AG08395 (cell line): ENCODE measurements at places on chromosomes 13 and 19.
A peak's percentile ranks its signal among the peaks of the same experiment; 100 is the strongest.

DNA sequence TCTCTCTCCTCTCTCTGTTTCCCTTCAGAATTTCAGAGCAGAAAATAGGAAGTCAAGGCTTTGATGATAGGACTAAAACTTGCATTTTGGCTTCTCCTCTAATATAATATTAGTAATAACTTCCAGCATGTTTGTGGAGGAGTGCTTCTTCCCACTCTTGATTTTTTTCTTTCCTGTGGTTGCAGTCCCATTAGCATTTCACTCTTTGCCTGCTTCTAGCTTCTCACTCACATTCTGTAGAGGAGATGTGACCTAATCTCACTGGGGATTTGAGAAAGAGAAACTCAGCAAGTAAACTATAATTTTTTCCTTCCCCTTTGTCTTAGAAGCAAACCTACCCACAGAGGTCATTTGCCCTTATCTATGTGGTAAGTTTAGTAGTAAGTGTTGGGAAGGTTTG is 169.4 kb upstream of the HTR2A start:
- no peak for DNase-seq

DNA sequence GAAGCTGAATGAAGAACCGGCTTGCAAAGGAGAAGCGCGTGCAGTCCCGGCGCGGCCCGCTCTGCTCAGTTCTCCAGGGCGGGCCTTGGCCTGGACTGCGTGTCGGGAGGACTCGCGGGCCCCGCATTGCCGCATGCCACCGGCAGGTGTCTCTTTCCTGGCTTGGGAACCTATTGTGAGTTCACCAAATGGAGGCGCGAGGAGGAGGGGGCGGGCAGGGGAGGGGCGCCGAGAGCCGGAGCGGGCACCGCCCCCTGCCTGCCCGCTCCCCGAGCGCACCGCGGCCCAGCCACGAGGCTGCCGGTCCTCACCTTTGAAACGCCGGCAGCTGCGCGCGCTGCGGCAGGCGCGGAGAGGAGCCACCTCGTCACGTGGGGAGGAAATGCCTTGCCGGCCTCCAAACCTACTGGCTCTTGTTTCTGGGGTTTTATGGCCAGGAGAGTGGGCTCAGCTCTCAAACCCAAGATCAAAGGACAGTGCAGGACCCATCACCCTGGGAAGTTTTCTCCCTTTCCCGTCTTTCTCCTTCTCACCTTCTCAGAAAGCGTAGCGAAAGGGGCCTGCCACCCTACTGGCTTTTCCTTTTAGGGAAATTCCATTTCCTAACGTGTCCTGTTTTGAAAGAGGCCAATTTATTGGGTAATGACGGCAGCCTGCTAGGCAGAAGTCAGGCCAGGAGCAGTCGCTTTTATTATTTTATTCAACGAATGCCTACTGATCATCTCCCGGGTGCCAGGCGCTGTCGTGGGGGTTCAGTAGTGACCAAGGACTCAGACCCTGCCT is 13.8 kb upstream of the UBE2L5 start:
- DNase-seq, result peak; percentile 88

DNA sequence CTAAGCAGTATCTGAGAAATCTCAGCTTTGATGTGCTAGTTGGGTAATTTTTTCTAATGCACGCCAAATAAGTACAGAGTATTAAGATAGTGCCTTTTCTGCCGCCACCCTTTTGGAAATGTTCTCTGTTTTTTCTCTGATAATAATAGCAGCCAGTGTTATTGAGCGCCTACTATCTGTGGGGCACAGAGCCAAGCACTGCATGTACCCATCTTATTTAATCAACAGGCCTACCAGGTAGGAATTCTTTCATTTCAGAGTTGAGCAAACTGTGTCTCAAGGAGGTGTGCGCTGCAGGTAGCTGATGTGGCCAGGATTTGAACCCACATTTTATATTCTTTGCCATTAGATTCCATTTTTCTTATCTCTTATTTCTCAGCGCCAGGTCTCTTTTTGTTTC is 1.4 kb downstream of the EPN1 start:
- DNase-seq, result no peak

DNA sequence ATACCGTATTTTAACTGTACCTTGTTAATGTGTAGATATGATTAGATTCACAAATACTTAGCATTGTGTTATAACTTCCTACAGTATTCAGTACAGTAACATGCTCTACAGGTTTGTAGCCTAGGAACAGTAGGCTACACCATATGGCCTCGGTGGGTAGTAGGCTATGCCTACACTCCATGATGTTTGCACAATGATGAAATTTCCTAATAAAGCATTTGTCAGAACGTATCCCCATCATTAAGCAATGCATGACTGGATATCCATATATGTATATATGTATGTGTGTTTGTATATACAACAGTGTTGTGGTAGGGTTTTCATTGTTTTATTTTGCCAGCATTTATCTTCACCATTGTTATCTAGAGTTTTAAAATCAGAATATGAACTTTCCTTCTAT is 119.4 kb downstream of the SLC7A1 start:
- no peak for DNase-seq

DNA sequence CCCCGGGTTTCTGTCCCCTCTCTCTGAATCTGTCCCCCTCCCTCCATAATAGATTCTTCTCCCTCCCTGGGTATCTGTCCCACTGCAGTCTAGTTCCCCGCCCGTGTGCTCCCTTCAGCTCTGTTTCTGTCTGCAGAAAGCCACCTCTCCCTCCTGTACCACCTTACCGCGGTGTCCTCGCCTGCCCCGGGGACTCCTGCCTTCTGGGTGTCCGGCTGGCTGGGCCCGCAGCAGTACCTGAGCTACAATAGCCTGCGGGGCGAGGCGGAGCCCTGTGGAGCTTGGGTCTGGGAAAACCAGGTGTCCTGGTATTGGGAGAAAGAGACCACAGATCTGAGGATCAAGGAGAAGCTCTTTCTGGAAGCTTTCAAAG is 1.3 kb downstream of the FCGRT start:
- no peak for DNase-seq

DNA sequence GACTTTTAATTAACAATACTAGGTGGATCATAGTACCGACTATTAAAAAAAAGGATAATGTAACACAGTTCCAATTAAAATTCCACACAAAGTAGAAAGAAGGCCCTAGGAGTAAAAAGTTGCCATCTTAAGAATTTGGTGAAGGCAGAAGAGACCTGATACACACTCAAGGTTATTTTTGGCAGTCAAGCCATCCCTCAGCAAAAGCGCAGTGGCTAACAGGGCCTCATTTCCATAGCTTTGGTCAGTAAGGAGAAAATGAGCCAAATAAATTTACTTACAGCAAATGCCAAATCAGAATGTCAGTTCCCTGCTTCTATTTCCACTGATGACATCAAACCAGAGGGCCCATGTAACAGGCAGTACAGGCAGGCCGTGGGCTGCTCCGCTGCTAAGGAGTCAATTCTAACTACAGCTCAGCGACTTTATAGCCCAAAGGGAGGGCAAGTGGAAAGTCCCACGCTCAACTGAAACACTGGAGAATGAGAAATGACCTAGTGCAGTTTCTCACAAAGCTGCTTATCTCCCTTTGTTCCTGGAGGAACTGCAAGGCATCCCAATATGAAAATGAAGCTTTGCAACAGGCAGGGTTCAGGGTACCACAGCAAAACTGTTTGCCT is 6.3 kb downstream of the ARGLU1 start:
- no peak for DNase-seq

- DNase-seq, result no peak
Measured at GRCh38 chr13:98013241-98013640, 59.8 kb downstream of the IPO5 start.

GRCh38 chr13:98429977-98430736 is 146.8 kb downstream of the STK24 start:
- DNase-seq, result no peak

- DNase-seq, result no peak
Measured at GRCh38 chr13:92407858-92408257, 818.7 kb upstream of the GPC6 start.

GRCh38 chr13:26222520-26223046 is 469 bp upstream of the RNF6 start:
- DNase-seq, result no peak

- peak; percentile 73 for DNase-seq
Measured at GRCh38 chr19:19459707-19460251, 54.3 kb downstream of the GATAD2A start.

DNA sequence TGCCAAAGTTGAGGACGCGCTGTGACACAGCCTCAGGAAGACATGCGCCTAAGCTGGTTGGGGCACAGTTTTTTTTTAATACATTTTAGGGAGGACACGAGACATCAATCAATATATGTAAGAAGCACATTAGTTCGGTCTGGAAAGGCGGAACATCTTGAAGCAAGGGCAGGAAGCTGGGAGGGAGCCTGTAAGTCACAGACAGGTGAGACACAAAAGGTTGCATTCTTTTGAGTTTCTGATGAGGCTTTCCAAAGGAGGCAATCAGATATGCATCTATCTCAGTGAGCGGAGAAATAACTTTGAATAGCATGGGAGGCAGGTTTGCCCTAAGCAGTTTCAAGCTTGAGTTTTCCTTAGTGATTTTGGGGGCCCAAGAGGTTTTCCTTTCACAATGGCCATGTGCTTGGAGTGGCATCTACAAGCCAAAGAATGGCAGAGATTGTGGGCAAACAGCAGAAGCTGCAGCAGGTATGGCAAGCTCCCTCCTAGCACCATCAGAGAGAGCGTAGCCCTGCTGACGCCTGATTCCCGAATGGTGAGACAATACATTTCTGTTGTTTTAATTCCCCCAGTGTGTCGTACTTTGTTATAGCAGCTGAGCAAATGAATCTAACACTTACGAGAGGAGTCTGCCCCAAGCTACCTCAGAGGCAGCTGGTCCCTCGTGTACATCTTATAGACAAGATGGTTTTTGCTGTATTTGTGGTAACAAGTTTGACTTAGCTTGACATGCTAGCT is 99.5 kb upstream of the TMTC4 start:
- DNase-seq, result no peak

GRCh38 chr19:40394816-40395210 is 4.8 kb upstream of the HIPK4 start:
- no peak for DNase-seq

DNA sequence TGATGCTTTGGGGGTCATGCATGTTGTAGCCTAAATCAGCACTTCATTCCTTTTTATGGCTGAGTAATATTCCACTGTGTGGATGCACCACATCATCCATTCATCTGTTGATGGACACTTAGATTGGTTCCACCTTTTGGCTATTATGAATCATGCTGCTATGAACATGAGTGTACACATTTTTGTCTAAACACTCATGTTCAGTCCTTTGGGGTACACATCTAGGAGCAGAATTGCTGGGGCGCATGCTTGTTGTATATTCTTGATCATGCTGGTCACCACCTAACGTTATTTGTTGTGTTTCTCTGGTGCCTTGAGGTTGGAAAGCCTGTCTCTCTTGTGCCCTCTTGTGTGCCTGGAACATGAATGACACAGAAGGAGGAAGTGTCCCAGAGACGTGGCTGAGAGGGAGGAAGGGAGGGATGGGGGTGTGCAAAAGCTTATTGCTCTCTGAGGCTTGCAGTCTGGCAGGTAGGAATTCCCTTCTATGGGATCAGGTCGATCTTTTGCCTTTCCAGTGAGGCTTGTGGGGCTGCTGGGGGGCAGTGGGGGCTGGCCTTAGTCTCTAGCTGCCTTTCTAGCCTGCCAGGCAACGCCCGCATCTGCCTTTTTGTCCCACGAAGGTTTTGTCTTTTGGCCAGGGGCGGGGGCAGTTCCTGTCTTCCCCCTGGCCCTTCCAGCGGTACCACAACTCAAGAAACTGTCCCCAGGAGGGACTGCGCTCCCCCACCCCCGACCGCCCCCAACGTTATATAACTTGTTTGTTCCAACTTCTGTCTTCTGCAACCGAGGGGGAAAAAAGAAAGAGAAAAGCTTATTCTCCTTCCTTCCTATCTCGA is 7.6 kb downstream of the KLHL26 start:
- no peak for DNase-seq

- DNase-seq, result peak; percentile 86
Measured at GRCh38 chr19:51735759-51736449, 12.1 kb upstream of the HAS1 start.

DNA sequence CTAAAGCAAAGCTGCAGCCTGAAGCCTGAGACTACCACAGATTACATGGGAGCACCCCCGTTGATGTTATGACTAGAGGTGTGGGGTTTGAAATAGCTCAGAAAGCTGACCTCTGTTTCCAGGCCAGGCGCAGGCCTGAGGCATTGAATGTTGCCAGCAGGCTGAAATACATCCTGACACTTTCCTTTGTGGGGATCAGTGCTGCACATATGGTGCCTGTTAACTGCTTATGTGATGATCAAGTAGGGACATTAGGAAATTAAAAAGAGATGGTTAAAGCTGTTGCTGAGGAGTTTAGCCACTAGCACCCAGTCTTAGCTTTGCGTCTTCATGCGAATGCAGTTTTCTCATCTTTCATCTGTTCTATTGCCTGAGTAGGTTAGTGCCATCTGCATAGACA is 83.2 kb downstream of the CCNA1 start:
- DNase-seq, result no peak

DNA sequence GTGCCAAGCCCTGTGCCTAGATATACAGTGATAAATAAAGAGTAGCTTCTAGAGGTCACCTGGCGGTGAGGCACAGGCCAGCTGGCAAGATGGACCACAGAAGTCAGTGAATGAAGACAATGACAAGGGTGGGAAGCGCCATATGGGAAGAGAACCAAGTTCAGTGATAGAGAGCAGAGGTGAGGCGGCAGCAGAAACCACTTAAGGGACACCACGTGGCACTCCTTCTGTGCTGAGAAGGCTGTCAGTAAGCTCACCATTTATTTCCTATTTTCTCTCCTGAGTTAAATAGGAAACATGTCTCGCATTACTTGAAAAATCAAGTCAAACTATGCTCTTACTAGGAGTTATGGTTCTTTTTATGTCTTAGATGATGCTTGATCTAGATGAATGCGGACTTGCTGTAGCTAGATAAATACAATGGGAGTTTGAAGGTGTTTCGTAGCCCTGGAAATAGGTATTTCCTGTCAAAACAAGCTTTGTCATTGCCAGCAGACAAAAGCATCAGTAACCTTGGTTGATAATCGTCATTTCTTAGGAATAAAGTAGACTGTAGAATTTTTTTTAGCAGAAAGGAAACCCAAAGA is 17.8 kb downstream of the ALOX5AP start:
- no peak for DNase-seq

DNA sequence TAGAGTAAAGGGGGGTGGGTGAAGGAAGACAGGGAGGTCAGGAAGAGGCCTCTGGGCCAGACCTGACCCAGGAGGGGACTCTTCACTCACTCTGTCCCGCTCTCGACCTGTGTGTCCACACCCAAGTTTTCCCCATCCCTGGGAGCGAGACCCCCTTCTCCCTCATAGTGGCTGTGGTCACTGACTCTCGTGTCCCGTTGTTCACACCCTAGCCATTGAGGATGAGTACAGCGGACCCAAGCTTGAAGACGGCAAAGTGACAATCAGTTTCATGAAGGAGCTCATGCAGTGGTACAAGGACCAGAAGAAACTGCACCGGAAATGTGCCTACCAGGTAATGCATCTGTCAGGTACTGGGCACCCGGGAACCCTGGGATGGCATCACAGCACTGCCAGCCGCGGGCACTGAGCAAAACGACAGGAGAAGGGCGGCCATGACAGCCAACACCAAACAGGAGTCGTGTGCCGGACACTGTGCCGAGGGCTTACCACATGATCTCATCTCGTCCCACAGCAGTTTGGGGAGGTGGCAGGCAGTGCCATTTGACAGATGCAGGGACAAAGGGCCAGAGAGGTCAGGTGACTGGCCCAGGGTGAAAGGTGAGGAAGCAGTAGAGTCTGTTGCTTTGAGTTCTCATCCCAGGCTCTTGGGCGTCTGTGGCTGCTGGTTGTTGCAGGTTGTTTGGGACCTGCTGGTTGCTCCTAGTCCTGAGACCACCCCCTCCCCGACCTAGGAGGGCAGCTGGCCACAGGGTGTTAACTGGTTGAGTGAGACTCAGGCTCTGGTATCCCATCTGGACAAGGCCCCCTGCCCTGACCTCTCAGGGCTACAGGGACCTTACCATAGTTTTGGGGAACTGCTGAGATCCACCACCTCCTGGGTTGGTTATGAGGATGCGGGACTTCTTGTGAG is 29.6 kb downstream of the PPP5C start:
- DNase-seq, result no peak
